Muscle of arm (tissue), 14 donors: ENCODE measurements at places on chromosomes 5 and 9.

GRCh38 chr5:179455320-179455719, 95.0 kb upstream of the RUFY1 start:
- DNase-seq: no peak

GRCh38 chr5:84274585-84275468, 109.9 kb downstream of the EDIL3 start:
- DNase-seq: peak; percentile 21

DNA sequence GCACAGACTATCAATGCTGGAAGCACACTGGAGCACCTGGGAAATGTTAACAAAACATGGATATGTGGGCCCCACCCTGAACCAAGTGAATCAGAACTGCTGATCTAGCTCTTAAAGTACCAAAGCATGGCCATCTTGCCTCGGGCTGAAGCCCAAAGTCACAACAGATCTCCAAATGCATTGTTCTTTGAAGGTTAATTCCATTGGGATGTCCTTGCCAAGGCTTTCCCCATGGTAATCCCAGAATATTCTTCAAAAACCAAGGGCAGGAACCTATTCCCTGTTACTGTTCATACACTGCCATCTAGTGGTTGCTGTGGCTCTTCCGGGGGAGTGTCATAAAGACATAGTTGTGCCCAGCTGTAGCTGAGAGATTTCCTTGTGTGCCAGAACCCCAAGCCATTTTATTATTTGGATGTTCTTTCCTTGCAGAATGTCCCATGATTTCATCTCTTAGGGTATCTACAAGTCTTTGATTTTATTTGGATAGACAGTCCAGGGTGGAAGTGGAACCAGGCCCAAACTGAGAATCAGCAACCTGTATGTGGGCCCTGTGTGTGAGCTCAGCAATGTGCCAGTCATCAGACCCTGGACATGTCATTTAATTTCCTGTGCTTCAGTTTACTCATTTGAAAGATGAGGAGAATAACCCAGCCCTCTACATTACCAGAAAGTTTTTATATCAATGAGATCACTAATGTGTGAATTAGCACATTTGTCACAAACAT, 290.0 kb downstream of the ACTL7B start:
- DNase-seq: peak; percentile 81

DNA sequence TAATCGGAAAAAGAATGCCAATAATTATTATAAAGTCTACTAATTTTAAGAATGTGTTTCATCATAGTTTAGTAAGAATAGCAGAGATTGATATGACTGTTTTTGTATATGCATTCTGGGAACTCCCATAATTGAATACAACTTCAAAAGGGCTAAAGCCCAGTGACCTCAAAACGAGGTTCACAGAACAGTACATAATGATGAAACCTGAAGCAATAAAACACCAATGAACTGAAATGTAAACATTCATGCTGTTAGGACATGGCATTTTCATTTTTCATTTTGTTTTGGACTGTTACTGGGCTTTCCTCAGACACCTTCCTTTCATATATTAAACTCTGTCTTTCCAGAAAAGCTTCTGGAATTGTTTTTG, 684 bp upstream of the JMY start:
- DNase-seq: peak; percentile 7

- DNase-seq: no peak
Observed at GRCh38 chr5:176577312-176578176, 28.4 kb downstream of the CDHR2 start.

GRCh38 chr5:150502106-150502505, 5.8 kb upstream of the NDST1 start:
- no peak for DNase-seq

DNA sequence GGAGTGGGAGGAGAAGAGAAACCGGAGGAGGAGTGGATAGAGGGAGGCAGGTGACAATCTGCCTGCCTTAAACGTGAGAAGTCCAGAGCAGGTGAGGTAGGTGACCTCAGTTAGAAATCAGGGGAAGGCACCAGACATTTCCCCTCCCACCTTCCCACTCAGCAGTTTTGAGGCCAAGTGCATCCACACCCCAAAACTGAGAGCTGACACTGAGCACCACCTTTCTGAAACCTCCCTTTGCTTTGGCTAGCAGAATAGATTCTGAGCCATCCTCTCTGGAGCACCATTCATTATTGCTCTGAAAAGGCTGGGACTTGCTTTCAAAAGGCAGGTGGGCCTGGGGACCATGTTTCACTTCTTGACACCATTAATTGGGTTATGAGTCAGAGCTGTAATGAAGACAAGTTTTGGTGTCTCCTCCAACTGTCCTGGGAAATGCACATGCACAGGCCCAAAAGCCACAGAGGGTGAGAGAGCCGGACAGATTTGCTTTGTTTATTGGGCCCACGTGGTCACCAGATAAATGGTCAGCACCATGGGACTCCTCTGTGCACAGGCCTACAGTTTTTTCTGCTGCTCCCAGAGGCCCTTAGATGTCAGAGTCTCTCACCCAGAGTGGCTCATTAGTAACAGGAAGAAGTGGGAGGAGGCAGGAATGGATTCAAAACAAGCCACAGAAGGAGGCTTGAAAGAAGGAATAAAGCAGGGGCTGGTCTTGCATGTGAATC, 314.7 kb downstream of the TLE1 start:
- no peak for DNase-seq

- peak; percentile 19 for DNase-seq
Observed at GRCh38 chr5:18314192-18314778, 680.0 kb downstream of the TAF11L14 start.

- DNase-seq: no peak
Observed at GRCh38 chr5:9617221-9617620, 12.9 kb downstream of the TAS2R1 start.

DNA sequence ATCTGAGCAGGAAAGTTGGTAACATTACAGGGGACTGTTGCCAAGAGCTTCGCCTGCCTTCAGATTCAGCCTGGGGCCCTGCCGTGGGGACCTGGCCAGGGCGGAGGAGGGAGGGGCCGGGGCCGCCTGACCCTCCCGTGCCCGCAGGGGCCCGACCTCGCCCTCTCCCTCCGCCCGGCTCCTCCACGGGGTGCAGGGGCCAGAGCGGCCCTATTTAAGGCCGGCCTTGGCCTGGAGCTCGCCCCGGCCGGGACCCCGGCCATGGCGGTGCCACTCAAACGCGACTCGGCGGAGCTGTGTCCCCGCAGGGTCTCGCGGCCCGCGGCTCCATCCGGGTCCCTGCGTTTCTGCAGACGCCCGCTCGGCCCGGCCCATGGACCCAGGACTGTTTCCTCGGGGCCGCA, 757 bp downstream of the TMEM250 start:
- DNase-seq: no peak
